Right hindlimb (tissue), 1 donor: ENCODE measurements at places on chromosomes 4 and X.
A peak's percentile ranks its signal among the peaks of the same experiment; 100 is the strongest.

DNA sequence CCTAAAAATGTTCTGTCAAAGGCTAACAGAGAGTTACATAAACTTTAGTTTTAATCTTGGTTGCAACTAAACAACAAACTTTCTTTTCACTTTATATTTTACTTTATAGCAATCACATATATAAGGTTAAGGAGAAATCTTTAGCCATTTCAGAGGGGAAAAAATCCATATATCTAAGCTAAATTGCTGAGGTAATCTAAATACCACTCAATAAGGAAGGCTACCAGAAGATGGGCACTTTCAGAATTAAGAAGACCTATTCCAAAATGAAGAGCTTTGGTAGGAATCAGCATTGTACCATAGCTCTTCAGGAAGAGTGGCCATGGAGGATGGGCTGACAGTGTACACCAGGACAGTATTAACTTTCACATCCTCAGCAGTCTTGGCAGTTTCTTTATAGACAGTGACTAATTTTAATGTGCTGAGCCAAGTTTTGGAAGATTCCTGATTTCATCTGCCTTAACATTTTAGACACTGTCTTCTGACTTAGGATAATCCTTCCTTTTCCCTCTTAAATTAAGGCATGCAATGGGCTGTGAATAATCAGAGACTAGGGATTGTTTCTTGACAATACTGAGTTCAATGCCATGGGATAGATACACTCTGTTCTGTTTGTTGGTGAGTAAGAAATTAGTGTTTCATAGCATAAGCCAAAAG, 7.1 kb downstream of the FAT4 start:
- no peak for DNase-seq

DNA sequence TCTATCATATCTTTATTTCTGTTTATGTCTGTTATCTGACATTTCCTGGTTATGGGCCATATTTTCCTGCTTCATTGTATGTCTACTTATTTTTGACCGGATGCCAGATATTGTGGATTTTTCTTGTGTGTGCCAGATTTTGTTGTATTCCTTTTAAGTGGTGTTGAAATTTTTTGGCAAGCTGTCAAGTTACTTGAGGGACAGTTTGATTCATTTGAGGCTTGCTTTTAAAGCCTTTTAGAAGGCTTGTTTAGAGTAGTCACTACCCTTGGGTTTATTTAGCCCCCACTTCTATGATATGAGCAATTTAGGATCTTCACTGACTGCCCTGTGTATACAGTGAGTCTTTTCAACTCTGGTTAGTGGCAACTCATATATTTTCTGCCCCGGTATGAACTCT, 29.2 kb upstream of the NPY2R start:
- DNase-seq, result no peak

DNA sequence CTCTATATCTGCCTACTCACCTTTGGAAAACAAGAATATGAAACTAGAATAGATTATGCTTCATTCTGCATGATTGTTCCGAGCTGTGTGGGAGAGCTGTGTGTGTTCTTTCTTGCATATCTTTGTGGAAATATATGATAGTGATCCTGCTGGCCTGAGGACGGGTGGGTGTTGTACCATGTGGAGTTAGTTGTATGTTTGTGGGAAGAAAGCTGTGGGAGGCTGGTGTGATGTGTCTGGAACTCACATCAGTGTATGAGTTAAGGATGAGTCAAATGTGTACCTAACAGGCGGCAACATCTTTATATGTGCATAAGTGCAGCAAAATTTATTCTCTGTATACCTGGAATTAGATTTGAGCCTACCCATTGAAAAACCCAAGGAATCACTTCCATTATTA, 208.1 kb upstream of the ADGRL3 start:
- no peak for DNase-seq

GRCh38 chrX:103513476-103514108, 5.7 kb downstream of the RAB40A start:
- no peak for DNase-seq

- DNase-seq, result peak; percentile 14
Measured at GRCh38 chrX:103311399-103311780, 600 bp upstream of the BEX2 start.

DNA sequence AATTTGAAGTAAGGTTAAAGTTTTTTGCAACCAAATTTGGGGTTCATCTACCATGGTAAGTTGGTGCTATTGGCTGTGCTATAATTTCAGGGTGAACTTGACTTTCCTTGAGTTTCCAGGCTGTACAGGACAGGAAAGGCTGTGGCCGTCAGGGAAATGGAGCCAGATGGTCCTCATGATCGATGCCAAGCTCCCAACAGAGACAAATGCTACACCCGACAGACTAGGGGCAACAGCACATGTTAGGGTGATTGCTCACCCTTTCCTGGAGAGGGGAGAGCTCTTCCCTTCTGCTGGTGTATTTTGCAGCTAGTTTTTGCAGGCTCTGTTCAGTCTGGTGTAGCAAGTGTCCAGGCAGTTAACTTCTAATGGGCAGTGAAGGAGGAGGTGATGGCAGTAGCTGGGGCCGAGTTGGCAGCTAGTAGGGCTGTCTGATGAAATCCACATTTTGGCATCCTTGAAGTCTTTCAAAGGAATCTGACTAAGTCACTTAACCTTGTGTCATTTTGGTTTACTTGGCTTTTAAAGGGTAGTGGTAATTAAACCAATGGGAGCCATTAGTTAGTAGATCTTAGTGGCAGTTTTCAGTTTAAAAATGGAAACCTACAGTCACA, 47.8 kb downstream of the GAB1 start:
- DNase-seq, result no peak

- no peak for DNase-seq
Measured at GRCh38 chrX:32408389-32408788, 803.0 kb downstream of the DMD start.

GRCh38 chrX:82534086-82534597, 973.9 kb upstream of the POU3F4 start:
- DNase-seq, result no peak

DNA sequence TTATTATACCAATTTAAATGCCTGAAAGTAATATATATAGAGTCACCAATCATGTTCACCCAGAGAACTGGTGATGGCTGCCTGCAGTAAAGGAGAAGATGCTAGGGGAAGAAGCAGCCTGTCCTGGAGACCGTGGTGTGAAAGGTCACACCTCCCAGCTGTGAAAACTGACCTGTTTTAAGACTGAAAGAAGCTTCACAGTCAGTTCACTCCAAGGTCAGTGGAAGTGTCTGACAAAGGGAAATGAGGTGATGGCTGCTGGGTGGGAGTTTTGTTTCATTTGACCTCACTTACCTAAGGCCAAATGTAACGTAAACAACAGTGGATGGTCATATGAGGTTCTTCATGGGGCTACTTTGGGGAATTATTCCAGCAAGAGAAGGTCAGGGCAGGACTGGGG, 352.1 kb upstream of the GATB start:
- no peak for DNase-seq
